T-cell (primary cell): ENCODE measurements at places on chromosomes 6 and 20.

DNA sequence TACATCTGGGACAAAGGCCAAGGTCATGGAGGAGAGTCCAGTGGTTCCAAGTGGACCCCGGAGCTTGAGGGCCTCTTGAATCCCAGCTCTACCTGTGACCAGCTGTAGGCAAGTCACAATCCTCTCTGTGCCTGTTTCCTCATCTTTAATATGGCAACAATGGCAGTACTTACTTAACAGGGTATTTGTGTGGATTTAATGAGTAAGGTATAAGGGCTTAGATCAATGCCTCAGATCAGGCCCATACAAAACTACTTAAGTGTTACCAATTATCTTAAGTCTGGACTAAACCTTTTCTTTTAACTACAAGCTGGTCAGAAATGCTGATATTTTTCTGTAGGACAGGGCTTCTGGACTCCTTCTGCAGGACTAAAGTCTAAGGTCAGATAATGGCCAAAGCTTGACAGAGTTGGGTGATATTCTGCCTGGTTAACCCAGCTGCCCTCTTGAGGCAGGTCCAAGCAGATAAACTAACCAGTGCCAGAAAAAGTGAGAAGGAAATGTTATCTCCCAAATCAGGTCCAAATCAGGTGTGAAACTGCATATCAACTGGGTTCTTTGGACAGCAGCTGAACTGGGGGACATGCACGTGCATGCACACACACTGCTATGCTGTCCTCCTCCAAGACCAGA lies 2.2 kb downstream of the SULF2 start:
- DNase-seq: no peak
- H3K36me3 ChIP-seq: no peaks in the 10 kb centered on the region
- no peak overlapping the region for H3K4me3 ChIP-seq
- no peak overlapping the region for H3K27ac ChIP-seq
- H3K27me3 ChIP-seq: peaks cover 7% of the 10 kb centered on the region

- no peak for DNase-seq
- H3K27ac ChIP-seq: no peak overlapping the region
- no peaks in the 10 kb centered on the region for H3K36me3 ChIP-seq
- no peaks in the 10 kb centered on the region for H3K27me3 ChIP-seq
- H3K4me3 ChIP-seq: no peak overlapping the region
Observed at GRCh38 chr6:163083141-163083540, 331.4 kb upstream of the QKI start.

- no peaks in the 10 kb centered on the region for H3K27me3 ChIP-seq
- H3K36me3 ChIP-seq: no peaks in the 10 kb centered on the region
- H3K27ac ChIP-seq: no peak overlapping the region
- no peak overlapping the region for H3K4me3 ChIP-seq
- DNase-seq: no peak
Observed at GRCh38 chr6:114559419-114559818, 216.6 kb upstream of the HS3ST5 start.

DNA sequence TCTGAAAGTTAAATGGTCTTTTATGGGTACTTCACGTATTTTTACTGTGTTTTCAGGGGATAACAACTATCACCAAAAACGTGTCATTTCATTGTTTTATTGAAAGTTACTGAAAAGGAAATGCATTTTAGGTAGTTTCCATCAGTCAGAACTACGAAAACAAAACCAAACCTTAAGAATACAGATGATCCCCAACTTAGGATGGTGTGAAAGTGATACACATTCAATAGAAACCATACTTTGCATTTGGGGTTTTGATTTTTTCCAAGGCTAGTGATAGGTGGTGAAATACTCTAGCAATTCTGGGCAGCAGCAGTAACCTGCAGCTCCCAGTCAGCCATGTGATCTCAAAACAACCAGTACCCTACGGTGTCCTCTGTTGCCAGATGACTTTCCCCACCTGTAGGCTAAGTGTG lies 25.9 kb upstream of the EFHC1 start:
- no peak for DNase-seq
- H3K4me1 ChIP-seq: peaks cover 76% of the 10 kb centered on the region
- no peak overlapping the region for H3K4me3 ChIP-seq
- H3K36me3 ChIP-seq: no peaks in the 10 kb centered on the region
- H3K27me3 ChIP-seq: no peaks in the 10 kb centered on the region

- H3K4me3 ChIP-seq: peak overlapping the region; percentile 62
- peaks cover 47% of the 10 kb centered on the region for H3K4me1 ChIP-seq
- H3K27ac ChIP-seq: no peak overlapping the region
Observed at GRCh38 chr20:35616465-35617396, 1.1 kb downstream of the SPAG4 start.

DNA sequence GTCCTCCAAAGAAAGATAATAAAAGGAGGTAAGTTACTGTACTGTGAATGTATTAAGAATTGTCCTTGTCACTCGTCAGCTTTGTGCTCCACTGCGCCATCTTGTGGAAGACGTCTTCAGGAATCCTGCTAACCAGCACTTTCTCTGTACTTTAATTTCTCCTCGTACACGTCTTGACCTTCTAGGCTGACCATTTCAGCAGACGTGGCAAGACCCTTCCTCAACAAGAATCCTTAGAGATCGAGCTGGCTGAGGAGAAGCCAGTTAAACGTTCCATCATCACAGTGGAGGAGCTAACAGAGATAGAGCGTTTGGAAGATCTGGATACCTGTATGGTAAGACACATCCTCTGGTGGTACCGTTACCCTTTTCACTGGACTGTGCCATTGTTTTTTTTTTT lies 95.5 kb upstream of the SCGN start:
- H3K4me3 ChIP-seq: no peak overlapping the region
- H3K27me3 ChIP-seq: no peaks in the 10 kb centered on the region
- no peaks in the 10 kb centered on the region for H3K4me1 ChIP-seq
- H3K27ac ChIP-seq: no peak overlapping the region

DNA sequence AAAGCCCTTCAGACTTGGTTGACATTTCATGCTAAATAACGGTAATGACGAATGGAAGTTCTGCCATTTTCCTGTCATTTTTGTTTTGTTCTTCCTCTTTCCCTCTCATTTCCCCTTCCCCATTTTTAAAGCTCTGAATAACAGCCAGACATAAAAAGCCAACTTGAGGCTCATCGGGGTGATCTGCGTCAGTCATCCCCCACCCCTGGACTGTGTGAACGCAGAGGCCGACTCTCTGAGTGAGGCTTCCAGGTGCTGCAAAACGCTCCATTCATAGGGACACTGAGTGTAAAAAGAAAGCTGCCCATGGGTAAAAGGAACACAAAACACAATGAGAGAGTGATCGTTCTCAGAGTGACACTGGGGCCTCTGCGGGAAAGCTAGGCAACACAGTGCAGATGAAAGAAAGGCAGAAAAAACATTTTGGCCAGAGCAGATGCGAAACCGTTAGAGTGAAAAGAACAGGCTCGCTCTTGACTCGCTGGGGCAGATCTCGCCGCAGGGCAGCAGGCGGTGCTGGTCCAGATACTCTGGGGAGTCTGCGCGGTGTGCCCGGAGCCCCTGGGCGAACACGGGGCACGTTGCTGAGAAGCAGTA lies 684.8 kb downstream of the QKI start:
- DNase-seq: no peak
- no peaks in the 10 kb centered on the region for H3K4me1 ChIP-seq
- no peaks in the 10 kb centered on the region for H3K27me3 ChIP-seq
- no peaks in the 10 kb centered on the region for H3K36me3 ChIP-seq

DNA sequence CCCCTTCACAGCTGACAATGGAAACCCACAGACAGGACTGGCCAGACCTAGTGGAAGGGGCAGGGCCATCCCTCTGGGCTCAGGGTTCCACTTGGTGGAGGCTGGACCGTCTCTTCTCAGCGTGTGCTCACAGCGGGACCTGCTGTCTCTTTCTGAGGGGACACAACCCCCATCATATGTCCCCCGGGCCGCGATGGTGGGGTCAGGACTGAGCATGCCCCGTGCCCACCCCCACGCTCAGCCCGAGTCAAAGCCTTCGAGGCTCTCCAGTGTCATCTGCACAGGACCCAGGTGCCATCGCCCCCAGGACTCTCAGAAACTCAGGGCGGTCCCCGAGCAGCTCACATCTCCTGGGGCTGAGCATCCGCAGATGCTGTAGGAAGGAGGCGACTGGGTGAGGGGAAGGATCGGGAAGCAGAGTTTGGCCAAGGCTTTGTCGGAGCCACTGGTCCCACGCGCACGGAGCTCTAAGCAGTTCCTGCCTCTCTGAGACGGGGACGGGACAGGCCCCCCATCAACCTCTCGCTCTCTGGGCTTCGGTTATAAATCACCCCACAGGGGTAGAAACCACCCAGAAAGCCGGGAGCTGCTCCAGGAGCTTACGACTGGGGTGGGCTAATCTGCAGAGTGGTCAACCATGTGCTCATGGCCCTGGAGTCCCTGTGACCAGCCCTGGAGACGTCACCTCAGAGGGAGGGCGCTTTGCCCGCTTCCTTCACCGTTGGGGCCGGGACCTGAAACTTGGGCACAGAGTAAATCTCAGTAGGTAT lies 183.4 kb upstream of the SULF2 start:
- H3K27me3 ChIP-seq: no peaks in the 10 kb centered on the region
- DNase-seq: no peak
- no peaks in the 10 kb centered on the region for H3K4me1 ChIP-seq
- no peak overlapping the region for H3K27ac ChIP-seq

GRCh38 chr20:43032459-43032858 lies 157.2 kb downstream of the PTPRT start:
- no peaks in the 10 kb centered on the region for H3K36me3 ChIP-seq
- no peaks in the 10 kb centered on the region for H3K27me3 ChIP-seq
- no peaks in the 10 kb centered on the region for H3K4me1 ChIP-seq
- H3K4me3 ChIP-seq: no peak overlapping the region
- H3K27ac ChIP-seq: no peak overlapping the region
- DNase-seq: no peak

DNA sequence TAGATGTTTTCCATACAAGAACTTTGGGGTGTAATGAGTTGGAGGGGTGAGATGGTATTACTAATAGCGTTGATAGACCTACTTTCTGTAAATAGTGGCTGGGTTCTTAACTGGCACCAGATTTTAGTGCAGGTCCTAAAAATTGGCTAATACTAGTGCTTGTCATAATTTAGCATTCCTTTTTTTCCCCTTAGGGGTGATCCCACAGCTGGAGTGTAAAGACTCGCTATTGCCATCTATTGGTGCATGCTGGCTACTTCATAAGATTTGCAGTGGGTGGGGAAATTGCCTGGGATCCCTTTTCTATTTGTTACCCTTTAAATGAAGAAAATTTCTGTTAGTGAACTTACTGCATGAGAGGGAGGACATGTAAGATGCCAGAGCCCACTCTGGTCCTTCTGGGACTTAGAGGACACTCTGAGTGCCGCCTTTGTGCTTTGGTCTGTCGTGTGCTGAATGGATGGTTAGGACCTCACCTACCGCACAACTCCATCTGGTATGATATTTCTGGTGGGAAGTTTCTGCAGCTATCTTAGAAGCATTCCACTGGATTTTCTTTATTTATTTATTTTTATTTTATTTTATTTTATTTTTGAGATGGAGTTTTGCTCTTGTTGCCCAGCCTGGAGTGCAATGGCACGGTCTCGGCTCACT lies 195.5 kb downstream of the JARID2 start:
- no peaks in the 10 kb centered on the region for H3K36me3 ChIP-seq
- DNase-seq: peak; percentile 20
- H3K4me3 ChIP-seq: no peak overlapping the region
- no peaks in the 10 kb centered on the region for H3K27me3 ChIP-seq
- peaks cover 32% of the 10 kb centered on the region for H3K4me1 ChIP-seq
- no peak overlapping the region for H3K27ac ChIP-seq

GRCh38 chr6:38137608-38138265 lies 318.2 kb downstream of the ZFAND3 start:
- H3K4me1 ChIP-seq: no peaks in the 10 kb centered on the region
- no peaks in the 10 kb centered on the region for H3K36me3 ChIP-seq
- no peak overlapping the region for H3K27ac ChIP-seq

GRCh38 chr6:136508725-136509392 lies 41.4 kb downstream of the MAP7 start:
- H3K27ac ChIP-seq: no peak overlapping the region
- H3K27me3 ChIP-seq: no peaks in the 10 kb centered on the region
- DNase-seq: no peak
- H3K4me1 ChIP-seq: peaks cover 4% of the 10 kb centered on the region
- H3K36me3 ChIP-seq: no peaks in the 10 kb centered on the region

- H3K36me3 ChIP-seq: peaks cover 10% of the 10 kb centered on the region
- H3K27me3 ChIP-seq: no peaks in the 10 kb centered on the region
- H3K27ac ChIP-seq: no peak overlapping the region
- H3K4me1 ChIP-seq: no peaks in the 10 kb centered on the region
- DNase-seq: no peak
Observed at GRCh38 chr6:154830771-154831170, 97.6 kb downstream of the SCAF8 start.

GRCh38 chr20:63446216-63447024 lies 26.0 kb downstream of the KCNQ2 start:
- no peaks in the 10 kb centered on the region for H3K36me3 ChIP-seq
- no peak overlapping the region for H3K27ac ChIP-seq
- no peak for DNase-seq
- peaks cover 13% of the 10 kb centered on the region for H3K4me1 ChIP-seq
- no peak overlapping the region for H3K4me3 ChIP-seq

DNA sequence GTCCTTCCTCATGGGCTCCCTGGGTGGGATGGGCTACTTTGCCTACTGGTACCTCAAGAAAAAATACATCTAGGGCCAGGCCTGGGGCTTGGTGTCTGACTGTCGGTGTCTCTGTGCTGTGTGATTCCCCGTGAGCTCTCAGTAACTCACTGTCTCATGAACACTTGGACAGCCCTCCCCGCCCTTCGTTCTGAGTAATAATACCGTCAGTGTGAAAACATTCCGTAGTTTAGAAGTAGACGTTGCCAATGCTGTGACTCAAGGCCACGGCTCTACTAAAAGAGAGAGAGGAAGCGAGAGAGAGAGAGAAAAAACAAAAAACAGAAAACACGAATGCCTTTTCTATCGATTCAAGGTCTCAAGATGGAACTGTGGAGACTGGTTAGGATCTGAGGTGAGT lies 31.8 kb downstream of the FITM2 start:
- DNase-seq: no peak
- H3K4me3 ChIP-seq: no peak overlapping the region
- no peaks in the 10 kb centered on the region for H3K27me3 ChIP-seq
- no peak overlapping the region for H3K27ac ChIP-seq

DNA sequence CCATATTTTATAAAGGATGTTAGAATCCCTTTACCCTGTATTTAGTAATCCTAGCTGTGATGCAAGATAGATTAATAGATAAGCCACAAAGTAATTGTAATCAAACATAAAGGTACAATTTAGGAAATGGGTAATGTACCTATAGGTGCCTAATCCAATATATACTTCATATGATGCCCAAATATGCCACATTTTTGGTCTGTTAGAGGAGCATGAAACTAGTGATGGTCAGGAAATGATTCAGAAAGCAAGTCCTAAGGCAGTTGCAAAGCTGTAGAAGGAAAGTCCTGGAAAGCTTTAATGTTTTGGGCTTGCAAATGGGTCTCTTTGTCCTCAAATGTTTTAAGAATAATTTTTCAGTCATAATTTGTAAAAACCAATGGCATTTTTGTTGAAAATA lies 76.6 kb upstream of the PTPRK start:
- no peaks in the 10 kb centered on the region for H3K4me1 ChIP-seq
- H3K27me3 ChIP-seq: no peaks in the 10 kb centered on the region
- DNase-seq: no peak
- no peaks in the 10 kb centered on the region for H3K36me3 ChIP-seq
- H3K27ac ChIP-seq: no peak overlapping the region
